NCI-H1694 (cell line): ENCODE measurements at places on chromosomes 5 and 9.

DNA sequence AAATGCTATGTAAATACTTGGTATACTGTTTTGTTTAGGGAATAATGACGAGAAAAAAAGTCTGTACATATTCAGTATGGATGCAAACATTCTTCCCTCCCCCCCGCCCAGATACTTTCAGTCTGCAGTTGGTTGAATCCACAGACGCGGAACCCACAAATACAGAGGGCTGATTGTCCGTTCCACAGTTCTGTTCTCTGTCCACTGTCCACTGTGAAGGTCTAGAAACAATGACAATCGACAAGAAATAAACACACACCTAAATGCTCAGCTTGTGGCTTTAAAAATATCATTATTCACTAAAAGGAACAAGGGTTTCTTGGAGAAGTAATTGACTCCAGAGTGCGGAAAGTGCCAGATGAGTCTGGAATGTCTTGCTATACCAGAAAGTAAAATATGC is 109.1 kb downstream of the TMEM161B start:
- DNase-seq, result no peak

DNA sequence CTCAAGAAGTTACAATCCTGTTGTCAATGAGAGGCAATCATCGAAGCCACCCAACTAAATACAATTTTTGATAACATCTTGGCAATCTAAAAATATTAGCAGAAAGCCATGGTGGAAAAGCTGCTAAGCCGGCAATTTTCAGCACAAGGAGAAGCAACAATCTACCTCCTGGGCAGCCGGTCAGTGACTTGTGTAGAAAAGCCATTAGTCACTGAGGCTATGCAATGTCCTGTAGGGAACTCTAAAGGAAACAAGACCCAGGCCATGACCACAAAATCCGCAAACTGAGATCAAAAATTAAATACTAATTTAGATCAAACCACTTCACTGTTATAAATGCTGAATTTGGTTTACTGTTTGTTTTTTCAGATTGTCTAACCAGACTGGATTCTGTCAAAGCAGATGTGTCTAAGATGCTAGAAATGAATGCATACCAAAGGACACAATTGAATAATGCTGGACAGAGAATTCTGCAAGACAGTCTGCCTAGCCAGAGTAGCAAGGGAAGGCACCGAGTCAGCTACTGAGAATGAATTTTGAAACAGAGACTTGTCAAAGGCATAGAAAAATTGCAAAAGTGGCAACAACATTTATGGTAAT is 384.8 kb downstream of the PRELID2 start:
- no peak for DNase-seq

GRCh38 chr9:131274674-131275331 is 1.5 kb downstream of the FAM78A start:
- no peak for DNase-seq

- DNase-seq, result no peak
Observed at GRCh38 chr5:133851521-133851920, 116.9 kb downstream of the C5orf15 start.

GRCh38 chr5:156199045-156199444 is 127.9 kb upstream of the SGCD start:
- no peak for DNase-seq

DNA sequence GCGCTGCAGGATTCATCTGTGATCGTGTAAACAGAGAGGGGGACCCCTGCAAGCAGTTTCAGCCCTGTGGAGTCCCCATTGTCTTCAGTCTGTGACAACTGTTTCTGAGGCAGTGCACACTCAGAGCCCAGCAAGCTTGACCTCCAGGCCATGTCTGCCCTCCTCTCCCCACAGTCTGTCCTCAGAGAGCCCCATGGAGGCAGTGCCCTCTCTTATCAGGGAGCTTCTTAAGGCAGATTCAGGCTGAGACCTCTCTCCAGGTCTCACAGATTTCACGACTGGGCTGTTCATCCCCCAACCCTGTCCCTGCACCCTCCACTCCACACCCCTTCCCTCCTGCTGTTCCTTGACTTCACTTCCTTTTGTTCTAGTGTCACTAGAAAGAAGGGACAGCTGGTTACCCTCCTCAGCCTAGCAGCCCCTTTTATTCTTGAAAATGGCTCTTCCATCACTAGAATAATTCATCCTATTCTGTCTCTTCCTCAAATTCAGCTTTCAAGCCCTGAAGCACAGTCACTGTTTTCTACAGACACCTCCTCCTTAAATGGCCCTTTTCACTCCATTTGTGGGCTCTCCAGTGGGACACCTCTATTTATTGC is 218.4 kb downstream of the MED10 start:
- no peak for DNase-seq

DNA sequence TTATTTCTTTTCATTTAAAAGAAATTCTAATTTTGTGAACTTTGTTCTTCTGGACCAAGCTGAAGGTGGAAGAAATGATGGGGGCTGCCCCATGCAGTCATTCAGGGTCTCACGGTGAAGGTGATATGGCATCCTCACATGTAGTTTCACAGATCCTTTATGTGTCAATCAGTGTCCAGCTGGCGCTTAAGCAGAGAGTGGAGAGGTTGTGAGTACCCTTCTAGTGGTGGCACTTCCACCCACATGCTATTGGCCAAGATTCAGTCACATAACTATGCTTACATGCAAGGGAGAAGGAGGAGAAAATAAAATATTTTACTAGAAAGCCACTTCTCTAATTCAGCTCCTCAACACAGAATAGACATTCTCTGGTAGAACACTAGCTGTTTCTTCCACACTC is 34.7 kb downstream of the PLPPR1 start:
- no peak for DNase-seq

DNA sequence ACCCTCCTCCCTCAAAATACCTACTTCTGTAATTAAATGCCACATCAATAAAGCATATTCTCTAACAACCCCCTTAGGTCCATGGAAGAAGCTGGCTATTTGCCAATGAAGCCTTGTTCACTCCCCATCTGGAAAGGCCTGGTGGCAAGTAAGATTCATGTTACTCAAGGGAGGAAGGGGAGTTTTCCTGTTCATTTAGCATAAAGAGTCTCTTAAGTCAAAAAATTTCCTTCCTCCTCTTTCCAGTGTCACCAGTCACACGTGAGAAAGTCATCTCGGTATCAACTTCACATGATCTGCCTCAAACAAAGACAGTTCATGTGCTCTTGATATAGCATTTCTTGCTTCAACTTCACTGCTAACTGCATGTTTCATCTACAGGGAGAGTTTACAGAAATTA is 32.7 kb upstream of the RIC1 start:
- DNase-seq, result no peak

- no peak for DNase-seq
Observed at GRCh38 chr5:109916481-109917153, 226.9 kb downstream of the MAN2A1 start.

DNA sequence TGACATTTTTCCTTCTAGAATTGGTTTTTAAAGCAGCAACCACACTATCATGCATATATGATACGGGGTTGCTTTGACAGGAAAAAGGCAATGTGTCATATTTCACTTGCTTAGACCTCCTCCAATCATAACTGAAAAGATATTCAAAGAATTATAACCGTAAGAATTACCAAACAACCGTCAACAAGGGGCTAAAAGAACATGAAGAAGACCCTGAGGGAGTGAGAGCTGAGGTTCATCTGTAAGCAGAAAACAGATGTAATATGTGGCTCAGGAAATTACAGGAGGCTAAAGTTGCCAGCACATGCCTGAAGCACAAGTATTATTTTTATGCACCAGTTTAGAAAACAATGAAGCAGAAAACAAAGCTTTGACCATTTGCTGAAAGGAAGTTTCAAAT is 78.9 kb downstream of the APBA1 start:
- DNase-seq, result no peak

- DNase-seq, result no peak
Observed at GRCh38 chr5:169724303-169725087, 87.4 kb downstream of the DOCK2 start.

- DNase-seq, result no peak
Observed at GRCh38 chr5:180601591-180602480, 10.5 kb upstream of the SCGB3A1 start.

DNA sequence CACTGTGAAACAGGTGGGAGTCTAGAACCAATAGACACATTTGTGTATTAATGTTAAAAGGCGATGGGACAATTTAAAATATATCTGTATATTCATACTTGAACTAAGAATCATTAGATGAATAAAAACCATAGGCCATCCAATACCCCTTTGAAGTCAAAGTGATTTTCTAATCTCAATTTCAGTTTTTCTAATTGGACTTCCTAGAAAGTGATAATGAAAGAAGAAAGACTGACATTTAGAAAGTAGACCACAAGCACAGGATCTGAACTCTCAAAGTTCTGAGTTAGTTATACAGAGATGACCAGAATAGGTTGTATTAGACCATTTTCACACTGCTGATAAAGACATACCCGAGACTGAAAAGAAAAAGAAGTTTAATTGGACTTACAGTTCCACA is 412.8 kb upstream of the PIK3R1 start:
- DNase-seq, result no peak

GRCh38 chr5:158510479-158510878 is 589.2 kb downstream of the EBF1 start:
- no peak for DNase-seq

DNA sequence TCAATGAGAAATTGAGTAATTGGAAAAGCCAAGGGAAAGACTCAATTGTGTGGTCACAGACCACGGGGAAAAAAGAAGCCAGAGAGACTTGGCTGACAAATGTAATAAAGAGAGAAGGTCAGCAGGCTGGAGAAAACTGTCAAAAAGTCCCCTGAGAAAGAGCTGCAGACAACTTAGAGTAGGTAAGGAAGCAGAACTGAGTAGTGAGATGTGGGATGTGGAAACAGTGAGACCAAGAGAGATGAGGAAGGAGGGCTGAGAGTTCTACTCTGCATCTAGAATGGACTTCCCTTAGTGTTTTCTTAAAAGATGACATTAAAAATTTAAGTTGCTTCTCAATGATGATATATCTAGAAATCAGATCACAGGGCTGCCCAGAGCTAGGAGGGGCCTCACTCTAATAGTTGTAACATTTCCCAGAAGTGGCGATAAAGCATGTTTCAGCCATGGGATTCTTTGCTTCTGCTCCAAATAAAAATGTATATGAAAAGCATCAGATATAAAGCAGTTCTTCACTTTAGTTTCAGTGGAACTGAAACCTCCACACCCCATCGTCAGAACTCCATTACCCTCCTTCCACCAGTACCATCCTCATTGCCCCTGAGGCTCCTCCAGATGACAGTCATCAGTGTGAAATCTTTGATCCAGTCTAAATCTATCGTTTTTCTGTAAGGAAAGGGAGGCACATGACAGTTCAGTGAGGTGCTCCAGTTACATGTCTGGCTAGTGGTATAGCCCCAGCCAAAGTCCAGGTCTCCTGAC is 80.6 kb downstream of the SPEF2 start:
- DNase-seq, result no peak

GRCh38 chr9:110714314-110714713 is 45.7 kb downstream of the MUSK start:
- DNase-seq, result no peak

DNA sequence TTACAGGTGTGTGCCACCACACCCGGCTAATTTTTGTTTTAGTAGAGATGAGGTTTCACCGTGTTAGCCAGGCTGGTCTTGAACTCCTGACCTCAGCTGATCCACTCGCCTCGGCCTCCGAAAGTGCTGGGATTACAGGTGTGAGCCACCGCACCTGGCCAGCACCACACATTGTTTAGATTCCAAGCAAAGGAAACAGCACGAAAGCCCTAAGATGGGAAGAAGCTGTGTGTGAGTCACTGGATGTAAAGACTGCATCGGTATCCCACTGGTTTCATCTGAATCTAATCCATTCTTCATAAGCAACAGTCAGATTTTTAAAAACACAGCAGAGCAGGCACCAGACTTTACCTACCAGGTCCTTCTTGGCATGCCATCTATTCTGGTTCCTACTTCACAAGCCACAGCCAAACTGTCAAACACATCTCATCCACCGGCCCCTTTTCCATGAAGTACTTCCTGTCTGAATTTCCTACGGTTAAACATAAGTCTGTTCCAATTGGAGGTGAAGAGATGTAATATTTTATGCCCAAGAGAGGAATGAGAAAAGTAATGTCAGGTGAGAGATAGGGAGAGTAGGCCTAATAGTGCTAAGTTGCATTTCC is 17.4 kb downstream of the UBTD2 start:
- no peak for DNase-seq

- DNase-seq, result no peak
Observed at GRCh38 chr5:76473661-76474060, 70.6 kb downstream of the IQGAP2 start.

GRCh38 chr5:71482132-71482531 is 26.7 kb downstream of the BDP1 start:
- DNase-seq, result no peak

GRCh38 chr5:17763301-17763700 is 129.0 kb downstream of the TAF11L14 start:
- no peak for DNase-seq

- DNase-seq, result no peak
Observed at GRCh38 chr9:84670138-84671041, 861 bp downstream of the NTRK2 start.
